ENCODE measurements at places on chromosomes 6 and 20. TPM values are rescaled to one million over a fixed set of nuclear protein-coding genes. Genes with fewer than 3 reads are reported as not detected.

Gene AK9
- 1.3 TPM for total RNA-seq

Gene OPN5
- total RNA-seq, result not detected

Gene KHDRBS2
- not detected for total RNA-seq

Gene COL10A1
- not detected for total RNA-seq

Gene GNRH2
- not detected for total RNA-seq

Gene APOM
- 3.8 TPM for total RNA-seq

Gene FOXC1
- total RNA-seq, result 5.4 TPM
